ENCODE measurements at places on chromosomes 6 and 20. TPM values are rescaled to one million over a fixed set of nuclear protein-coding genes. Genes with fewer than 3 reads are reported as not detected.

GRCh38 chr6:51463321-51463720 lies 624.1 kb downstream of the PKHD1 start:
- DNase-seq = no peak

- no peak for DNase-seq
Observed at GRCh38 chr20:17543531-17544131, 12.5 kb upstream of the BFSP1 start.

DNA sequence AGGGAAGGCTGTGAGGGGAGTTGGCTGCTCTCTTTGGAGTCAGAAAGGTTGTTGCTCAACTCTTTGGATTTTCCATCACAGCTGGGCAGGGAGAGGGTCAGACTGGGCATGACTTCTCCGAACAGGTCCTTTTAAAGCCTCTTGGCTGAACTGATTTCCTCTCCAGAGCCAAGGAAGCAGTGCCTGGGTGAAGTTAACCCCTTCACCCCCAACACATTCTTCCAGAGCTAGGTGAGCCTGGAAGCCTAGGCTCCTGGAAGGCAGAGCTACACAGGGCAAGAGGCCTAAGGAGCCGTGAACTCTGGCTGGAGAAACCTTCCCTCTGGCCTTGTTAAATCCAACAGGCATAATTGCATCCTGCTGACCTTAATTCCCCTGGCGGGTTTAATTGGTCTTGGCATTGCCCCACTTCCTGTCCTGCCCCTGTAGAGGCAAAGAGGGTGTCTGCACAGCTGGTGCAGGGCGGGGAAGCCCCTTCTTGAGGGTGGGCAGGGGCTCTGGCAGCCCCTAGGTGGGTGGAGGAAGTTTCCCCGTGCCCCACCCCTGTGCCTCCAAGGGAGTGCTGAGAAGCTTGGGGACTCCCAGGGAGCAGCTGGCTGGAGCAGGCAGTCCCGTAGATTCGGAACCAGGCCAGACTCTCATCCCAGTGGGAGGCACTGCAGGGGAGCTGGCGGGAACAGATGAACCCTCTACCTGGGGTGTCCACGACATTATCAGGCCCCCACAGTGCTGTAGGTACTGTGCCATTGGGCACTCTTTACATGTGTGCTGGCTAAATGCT lies 3.6 kb upstream of the MYLK2 start:
- no peak for DNase-seq

GRCh38 chr20:36313476-36313875 lies 7.3 kb downstream of the DLGAP4 start:
- DNase-seq = peak; percentile 28

GRCh38 chr20:18773566-18773965 lies 40.0 kb upstream of the SCP2D1 start:
- no peak for DNase-seq

DNA sequence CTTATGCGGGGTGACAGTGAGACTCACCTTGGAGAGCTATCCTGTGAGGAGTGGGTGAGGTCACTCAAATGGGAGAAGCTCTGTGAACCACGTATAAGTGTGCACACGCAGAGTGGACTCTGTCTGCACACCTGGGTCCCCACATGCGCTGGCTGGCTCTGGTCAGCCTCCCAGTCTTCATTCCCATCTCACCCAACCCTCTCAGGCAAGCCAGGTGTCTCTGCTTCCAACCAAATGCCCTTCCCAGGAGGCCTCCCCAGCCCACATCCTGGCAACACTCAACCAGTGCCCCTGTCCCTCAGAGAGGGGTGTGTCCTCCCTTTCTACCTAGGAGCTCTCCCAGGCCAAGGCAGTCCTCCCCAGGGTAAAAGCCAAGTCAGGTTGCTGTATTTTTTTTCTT lies 8.0 kb upstream of the PI16 start:
- peak; percentile 31 for DNase-seq

- DNase-seq = peak; percentile 92
Observed at GRCh38 chr20:62382306-62383198, 4.4 kb upstream of the RPS21 start.

DNA sequence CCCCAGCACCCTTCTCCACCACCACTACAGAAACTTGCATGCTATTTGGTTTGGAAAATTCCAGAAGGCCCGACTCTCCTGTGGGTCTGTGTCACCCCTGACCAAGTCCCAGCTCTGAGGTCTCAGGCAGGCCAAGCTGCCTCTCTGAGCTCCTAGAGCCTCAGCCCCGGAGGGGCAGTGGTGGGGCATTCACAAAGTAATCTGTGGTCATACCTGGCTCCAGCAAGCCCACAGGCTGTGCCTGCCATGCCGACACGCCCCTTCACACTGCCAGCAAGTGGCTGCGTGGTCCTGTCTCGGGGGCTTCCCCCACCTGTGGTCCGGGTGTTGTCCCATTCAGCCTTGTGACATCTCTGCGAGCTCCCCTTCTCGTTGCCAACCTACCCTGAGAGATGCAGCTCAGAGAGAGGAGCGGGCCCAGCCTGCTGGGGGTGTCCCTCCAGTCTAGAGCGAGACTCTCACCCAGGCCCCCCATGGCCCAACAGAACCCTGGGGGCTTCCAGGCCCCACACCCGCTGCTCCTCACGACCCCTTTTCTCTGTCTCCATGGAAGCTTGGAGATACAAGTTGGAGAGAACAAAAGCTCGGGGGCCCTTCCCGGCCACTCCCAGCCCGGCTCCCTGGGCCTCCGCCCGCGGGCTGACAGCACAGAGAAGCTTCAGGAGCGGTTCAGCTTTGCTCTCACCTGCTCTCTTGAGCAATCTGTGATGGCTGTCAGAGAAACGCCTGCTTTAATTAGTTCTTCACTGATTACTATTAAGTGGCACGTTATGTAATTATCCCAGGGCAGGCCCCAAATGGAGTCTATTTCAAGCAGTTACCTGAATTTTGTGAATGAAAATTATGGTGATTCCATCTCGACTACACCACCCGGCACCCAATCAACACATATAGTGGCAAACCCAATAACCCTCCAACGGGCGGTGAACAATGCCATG lies 147.7 kb upstream of the PHACTR3 start:
- peak; percentile 58 for DNase-seq

Gene MRAP2
- total RNA-seq = 14.3 TPM

Gene MYL9
- total RNA-seq = 127 TPM

Gene PLA2G7
- 47.9 TPM for total RNA-seq

Gene NOTCH4
- 23.6 TPM for total RNA-seq
